ENCODE measurements at places on chromosomes 11 and 22.

GRCh38 chr22:20153945-20154344 lies 3.1 kb upstream of the CCDC188 start:
- DNase-seq, result peak; percentile 62

GRCh38 chr22:20013382-20013871 lies 3.2 kb downstream of the ARVCF start:
- DNase-seq, result peak; percentile 92

- DNase-seq, result no peak
Observed at GRCh38 chr11:5300251-5300650, 1.5 kb downstream of the OR51B4 start.

DNA sequence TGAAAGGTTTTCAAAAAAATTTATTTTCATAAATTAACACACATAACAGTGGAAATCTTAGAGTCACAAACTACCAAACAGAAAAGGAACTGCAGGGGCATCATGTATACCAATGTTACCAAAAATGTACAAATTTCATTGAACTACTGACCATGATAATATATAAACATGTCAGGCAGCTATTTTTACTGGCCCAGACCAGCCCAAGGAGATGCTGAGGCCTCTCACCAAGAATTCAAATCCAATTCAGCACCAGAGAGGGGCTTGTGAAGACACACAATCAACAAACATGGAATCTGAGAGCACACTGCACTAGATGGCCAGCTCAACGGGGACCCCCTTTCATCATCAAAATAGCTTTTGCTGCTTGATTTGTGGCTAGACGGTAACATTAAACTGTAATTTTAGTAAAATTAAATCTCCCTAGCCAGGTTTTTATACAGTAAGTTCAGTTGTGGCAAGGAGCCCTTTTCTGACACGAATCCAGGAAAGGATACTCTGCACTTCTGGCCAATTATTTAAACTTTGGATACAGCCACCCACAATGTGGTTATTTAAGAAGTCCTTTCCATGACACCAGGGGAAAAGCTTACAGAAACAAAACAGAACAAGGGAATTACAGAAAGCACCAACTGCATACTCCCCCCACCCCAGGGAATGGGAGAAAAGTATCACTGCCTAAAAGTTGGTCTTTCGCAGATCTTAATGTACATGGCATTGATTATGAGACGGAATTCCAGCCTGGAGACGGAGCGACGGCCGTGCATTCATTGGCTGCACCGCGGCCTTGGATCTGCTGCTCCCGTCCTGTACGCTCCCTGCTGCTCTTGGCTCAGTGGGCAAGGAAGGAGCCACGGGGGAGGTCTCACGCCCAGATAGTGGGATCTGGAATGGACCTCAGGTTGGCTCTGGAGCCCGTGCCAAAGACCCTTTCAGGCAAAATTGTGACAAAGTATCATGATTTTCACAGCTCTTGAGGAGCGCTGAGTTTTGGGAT lies 19.6 kb upstream of the PISD start:
- no peak for DNase-seq

DNA sequence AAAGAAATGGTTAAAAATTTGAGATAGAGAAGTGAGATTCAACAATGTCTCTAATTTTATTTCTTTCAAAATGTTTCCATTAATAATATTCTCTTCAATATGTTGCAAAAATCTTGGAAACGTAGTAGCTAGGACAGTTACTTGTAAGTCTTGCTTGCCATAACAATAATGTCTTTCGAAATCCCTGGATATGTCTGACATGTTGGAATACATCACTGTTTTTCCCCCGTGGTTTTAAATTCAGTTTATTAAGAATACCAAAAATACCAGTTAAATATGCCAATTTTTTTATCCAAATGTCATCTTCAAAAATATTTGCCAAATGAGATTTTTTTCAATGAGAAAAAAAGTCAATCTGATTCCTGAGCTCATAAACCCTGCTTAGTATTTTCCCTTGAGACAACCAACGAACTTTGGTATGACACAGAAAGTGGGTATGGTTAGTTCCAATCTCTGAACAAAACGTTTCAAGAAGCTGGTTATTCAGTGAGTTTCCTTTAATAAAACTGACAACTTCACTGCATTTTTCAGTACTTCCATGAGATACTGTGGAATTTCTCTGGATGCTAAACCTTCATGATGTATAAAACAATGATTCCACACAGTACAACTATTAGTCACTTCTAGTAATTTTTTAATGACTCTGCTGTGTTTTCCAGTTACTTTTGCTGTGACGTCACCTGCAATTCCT lies 36.7 kb upstream of the AMPD3 start:
- DNase-seq, result no peak

GRCh38 chr11:108985236-108985944 lies 320.5 kb downstream of the DDX10 start:
- no peak for DNase-seq

DNA sequence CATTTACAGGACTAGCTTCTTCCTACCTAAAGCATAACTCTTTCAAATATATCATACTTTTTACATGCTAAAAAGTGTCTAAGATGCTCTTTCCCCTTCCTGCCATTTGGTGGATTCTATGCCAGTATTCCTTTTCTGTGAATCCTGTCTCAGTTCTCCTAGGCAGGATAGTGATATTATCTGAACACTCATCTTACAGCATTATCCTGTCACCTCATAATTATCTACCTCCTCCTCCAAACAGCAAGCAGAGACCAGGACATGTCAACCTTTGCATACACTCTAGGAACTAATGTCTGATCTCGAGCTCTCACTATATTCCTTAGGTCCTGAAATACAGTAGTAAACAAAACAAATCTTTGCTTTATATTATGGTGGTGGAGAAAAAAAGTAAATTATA lies 275.5 kb downstream of the FAM181B start:
- no peak for DNase-seq

- DNase-seq, result peak; percentile 62
Observed at GRCh38 chr22:34160141-34160783, 240.0 kb upstream of the LARGE1 start.

GRCh38 chr11:42036201-42036600 lies 576.7 kb upstream of the LRRC4C start:
- no peak for DNase-seq

DNA sequence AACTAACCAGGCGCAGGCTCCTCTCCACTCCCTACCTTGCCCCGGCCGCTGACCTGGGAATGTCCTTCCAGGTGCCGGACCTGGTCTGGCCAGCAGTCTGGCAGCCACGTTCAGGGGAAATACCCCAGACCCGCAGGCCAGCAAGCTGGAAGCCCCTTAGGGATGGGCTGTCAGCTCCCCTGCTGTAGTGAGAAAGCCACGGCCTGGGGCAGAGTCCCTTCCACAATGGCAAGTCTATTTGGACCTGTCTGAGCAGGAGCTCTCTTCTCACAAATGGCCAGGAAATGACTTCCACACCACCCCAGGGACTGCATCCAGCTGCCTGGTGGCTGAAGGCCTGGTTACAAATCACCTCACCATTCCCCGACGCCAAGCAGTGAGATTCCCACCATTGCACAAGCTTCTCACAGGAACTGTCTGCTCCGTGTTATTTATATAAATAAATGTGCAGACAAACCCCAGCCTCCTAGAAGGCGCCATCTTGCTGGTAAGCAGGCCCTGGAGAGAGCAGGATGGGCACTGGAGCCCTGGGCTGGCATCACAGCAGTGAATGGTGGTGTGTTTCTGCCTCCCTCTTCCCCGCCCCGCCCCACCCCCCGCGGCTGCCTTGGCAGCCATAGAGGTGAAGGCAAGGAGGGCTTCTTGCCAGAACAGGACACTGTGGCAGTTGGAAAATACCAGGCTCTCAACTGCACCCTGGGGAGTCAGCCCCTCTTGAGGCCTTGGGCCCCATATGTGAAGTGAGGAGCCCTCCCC lies 23.7 kb downstream of the RSPH14 start:
- no peak for DNase-seq

- DNase-seq, result no peak
Observed at GRCh38 chr22:22196018-22196533, 48.5 kb upstream of the VPREB1 start.

- no peak for DNase-seq
Observed at GRCh38 chr11:74925281-74925680, 23.6 kb downstream of the XRRA1 start.

- DNase-seq, result no peak
Observed at GRCh38 chr11:80443177-80443576, 1002.3 kb upstream of the TENM4 start.

- DNase-seq, result no peak
Observed at GRCh38 chr11:111408789-111409727, 30.0 kb upstream of the POU2AF1 start.

GRCh38 chr11:107301878-107302277 lies 155.7 kb downstream of the CWF19L2 start:
- no peak for DNase-seq

DNA sequence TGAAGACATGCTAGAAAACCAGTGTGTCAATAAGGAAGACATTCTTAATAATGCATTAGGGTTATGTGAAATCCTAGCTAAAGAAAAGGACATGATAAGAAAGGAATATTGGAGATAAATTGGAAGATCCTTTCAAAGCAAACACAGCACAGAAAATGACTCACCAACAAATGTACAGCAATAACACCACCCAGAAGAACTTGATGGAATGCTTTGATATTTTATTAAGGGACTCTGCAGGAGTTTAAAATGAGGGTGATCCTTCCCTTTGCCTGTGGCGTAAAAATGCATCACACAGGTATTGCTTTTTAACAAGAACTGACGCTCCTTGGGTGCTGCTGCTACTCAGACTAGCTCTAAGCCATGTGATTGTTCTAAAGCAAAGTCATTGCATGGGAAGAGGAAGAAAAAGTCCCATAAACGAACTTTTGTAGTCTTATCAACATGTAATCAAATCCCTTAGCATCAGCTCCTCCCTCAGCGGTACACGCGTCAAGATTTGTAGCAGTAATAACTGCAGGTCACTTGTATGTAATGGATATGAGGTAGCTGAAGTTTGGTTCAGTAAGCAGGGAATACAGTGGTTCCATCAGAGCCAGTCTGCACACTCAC lies 48.4 kb upstream of the EED start:
- DNase-seq, result no peak

DNA sequence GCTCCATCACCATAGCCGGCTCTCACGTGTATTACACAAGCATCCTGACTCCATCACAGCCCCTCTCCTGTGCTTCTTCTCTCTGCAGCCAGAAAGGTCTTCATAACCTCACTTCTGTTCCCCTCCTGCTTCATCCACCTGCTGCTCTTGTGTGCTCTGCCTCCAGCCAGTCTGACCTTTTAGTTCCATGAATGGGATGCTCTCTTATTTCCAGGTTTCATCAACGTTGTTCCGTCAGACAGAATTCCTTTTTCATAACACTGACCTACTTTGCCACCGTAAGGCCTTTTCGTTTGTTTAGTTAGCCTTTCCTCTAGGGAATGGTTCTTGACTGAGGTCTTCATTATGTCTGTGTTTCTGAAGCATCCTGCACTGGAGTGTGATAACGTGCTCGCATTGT lies 18.8 kb downstream of the GRAMD1B start:
- DNase-seq, result no peak

- DNase-seq, result no peak
Observed at GRCh38 chr11:95338430-95338991, 107.5 kb upstream of the SESN3 start.

GRCh38 chr11:126816645-126817044 lies 183.9 kb downstream of the KIRREL3 start:
- DNase-seq, result peak; percentile 16

- DNase-seq, result no peak
Observed at GRCh38 chr22:44638971-44639760, 62.8 kb upstream of the PRR5 start.

DNA sequence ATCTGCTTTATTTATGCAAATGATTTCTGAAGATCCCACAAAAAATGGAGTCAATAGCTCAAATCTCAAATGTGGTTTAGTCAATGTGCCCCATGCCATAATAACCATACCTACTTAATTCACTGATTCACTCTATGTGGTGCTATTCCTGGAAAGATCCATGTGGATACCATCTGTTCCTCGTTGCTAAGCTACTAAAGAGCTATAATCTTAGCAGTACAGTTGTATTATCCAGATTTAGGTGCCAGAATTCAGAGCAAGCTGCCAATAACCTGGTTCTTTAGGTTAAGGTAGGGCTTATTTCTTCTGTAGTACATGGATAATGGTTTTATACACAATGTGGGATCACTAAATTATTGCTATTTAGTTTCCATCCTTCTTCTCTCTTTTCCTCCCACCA lies 974.7 kb upstream of the CCDC90B start:
- DNase-seq, result no peak

GRCh38 chr11:123235117-123235655 lies 40.1 kb upstream of the CLMP start:
- peak; percentile 57 for DNase-seq

- no peak for DNase-seq
Observed at GRCh38 chr22:43698403-43698802, 113.7 kb downstream of the EFCAB6 start.

GRCh38 chr11:67505605-67506396 lies 638 bp upstream of the PITPNM1 start:
- peak; percentile 94 for DNase-seq

DNA sequence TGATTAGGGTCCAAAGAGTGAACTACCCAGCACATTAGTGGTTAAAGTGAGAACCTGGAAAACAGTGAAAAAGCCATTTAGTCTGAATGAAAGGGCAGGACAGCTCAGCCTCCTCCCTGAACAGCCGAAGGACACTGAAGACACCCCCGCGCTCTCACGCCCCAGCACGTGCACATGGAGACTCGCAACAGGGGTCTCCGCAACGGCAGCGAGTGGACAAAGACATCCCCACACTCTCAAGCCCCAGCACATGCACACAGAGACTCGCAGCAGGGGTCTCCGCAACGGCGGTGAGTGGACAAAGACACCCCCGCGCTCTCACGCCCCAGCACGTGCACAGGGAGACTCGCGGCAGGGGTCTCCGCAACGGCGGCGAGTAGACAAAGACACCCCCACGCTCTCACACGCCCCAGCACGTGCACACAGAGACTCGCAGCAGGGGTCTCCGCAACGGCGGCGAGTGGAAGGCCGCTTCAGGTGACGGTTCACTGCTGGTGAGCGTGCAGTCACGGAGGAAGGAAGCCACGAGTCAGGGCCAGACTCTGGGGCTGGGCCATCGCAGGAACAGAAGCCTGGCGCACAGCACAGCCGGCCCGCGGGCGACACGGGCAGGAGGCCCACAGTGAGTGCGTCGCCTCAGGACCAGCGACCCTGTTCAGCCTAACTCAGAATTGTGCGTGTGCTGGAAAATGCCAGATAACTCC lies 43.6 kb downstream of the BRD1 start:
- DNase-seq, result no peak

DNA sequence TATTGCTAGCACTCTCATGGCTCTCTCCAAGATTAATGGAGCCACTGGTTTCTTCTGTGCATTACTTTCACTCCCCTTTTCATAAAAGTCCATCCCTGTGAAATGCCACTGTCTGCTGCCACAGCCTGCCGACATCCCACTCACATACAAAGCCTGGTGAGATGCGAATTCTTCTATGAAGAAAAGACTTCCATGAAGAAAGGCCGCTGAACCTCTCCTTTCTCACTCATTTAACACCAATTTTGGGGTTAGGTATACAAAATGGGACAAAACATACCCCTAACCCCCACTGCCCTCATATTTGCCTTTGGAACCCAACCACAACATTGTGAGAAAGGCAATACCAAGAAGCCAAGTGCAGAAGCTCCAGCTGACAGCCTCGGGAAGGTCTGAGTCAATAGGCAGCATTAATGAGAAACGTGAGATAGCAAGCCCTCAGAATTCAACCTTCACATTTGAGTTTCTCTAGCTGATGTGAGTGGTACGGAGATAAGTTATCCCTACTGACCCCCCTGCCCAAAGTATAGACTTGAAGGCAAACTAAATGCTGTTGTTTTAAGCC lies 156.4 kb downstream of the ATG16L2 start:
- DNase-seq, result no peak

- no peak for DNase-seq
Observed at GRCh38 chr11:27525824-27526516, 19.4 kb upstream of the LIN7C start.

Measured in neural progenitor cell (in vitro differentiated cells).